Myometrial cell (primary cell): ENCODE measurements at places on chromosomes 5 and 9. TPM values are rescaled to one million over a fixed set of nuclear protein-coding genes. Genes with fewer than 3 reads are reported as not detected.

The SPINK13 gene
- not detected in 2 replicates for total RNA-seq

The LCN1 gene
- total RNA-seq, result not detected in 2 replicates

The LHX3 gene
- total RNA-seq, result not detected in 2 replicates

The BARHL1 gene
- not detected in 2 replicates for total RNA-seq

The KIF4B gene
- total RNA-seq, result under 0.01 TPM in 1 of 2 replicates, not detected in the other

The CARD9 gene
- total RNA-seq, result 6.7 and 8.1 TPM in 2 replicates

The FREM1 gene
- total RNA-seq, result under 0.01 TPM in 1 of 2 replicates, not detected in the other

The SLC36A2 gene
- not detected in 2 replicates for total RNA-seq

The SLU7 gene
- 22.8 and 36.9 TPM in 2 replicates for total RNA-seq

The ZNF346 gene
- total RNA-seq, result 8.4 and 9.4 TPM in 2 replicates

The FOXD4L3 gene
- not detected in 2 replicates for total RNA-seq

The ARL14EPL gene
- total RNA-seq, result 0.29 TPM in 1 of 2 replicates, not detected in the other

The TAS2R1 gene
- total RNA-seq, result not detected in 2 replicates

The ANKRD31 gene
- total RNA-seq, result under 0.01 TPM in 1 of 2 replicates, not detected in the other

The CTXN3 gene
- not detected in 2 replicates for total RNA-seq

The DNM1 gene
- 1.4 and 5.2 TPM in 2 replicates for total RNA-seq

The PCDHGB6 gene
- total RNA-seq, result 0.29 and 0.89 TPM in 2 replicates

The DRD1 gene
- total RNA-seq, result not detected in 2 replicates

The NUDT12 gene
- total RNA-seq, result 12.7 and 16.0 TPM in 2 replicates

The HMGCS1 gene
- 162 and 180 TPM in 2 replicates for total RNA-seq
